ENCODE measurements at places on chromosomes 5 and 9.

- no peak for DNase-seq
These were observed 10.0 kb downstream of the MARCHF11 start for GRCh38 chr5:16169550-16169949.

DNA sequence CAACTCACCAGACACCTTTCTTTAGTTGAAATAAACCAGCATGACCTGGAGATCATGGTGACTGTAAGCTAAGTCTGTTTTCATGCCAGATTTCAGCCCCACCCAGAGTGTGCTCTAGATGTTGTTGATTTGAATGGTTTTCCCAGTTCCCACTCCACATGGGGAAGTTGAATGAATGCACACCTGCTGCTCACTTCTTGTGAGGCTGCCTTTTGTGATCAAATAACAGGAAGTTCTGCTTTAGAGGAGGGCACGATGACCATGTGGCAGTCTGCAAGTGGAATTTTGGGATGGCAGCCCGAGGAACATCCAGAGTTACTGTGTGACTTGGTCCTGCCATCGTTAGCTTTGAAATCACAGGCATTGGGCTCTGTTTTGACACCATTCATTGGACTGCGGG lies 18.7 kb downstream of the SLC46A2 start:
- DNase-seq, result no peak

DNA sequence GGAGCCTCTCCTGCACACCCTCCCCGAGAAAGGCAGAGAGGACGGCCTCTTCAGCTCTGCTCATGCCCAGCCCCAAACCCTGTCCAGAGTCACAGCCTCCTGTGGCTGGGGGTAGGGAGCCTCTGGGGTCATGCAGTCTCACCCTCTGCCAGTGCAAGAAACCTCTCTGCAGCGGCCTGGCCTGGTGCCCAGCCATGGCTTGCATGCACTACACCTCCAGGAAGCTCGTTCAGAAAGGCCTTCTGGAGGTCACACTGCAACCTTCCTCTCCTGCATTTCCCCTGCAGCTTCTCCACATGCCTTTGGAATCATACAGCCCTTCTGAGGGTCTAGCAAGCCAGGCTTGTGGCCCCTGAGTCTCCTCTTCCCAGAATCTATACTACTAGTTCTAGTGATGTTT lies 17.9 kb downstream of the CSF1R start:
- DNase-seq, result no peak

DNA sequence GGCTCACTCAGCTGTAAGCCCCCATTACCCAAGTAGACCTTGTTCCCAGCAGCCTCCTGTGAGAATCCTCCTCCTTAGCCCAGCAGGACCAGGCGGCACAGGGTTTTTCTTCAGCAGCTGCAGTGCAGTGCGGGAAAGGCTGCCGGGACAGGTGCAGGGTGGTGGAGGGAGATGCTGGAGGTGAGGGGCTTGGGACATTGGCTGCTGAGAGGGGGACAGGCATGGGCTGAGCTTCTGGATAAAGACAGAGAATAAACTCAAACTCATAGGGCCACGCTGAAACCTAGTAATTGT lies 174.7 kb downstream of the CACNA1B start:
- no peak for DNase-seq

DNA sequence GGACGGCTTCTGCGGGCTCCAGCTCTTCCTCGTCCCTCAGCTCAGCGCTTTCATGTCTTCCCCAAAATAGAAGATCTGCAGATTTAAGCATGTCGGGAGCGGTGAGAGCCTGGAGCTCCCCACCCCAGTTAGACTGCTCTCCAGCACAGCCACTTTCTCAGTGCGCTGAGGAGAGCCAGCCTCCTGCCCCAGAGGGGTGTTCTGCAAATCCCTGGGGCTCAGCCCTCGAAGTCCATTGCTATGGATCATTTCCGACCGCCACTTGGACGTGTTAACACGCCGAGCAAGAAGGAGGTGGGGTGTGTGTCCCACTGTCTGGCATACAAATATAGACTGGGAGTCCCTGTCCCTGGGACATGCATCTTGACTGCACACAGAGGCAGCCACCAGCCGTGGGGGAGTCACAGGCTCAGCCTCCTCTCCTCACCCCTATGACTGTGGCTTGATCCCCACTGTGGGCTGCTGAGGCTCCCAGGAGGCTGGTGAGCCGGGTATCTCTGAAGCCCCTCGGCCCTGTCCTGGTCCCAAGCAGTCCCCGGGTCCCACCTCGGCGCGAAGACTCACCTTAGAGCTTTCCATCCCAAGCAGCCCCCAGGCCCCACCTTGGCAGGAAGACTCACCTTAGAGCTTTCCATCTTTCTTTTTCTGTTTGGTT lies 30.0 kb upstream of the RNF130 start:
- no peak for DNase-seq

- no peak for DNase-seq
These were observed 83.1 kb downstream of the EDIL3 start for GRCh38 chr5:84301535-84301934.

DNA sequence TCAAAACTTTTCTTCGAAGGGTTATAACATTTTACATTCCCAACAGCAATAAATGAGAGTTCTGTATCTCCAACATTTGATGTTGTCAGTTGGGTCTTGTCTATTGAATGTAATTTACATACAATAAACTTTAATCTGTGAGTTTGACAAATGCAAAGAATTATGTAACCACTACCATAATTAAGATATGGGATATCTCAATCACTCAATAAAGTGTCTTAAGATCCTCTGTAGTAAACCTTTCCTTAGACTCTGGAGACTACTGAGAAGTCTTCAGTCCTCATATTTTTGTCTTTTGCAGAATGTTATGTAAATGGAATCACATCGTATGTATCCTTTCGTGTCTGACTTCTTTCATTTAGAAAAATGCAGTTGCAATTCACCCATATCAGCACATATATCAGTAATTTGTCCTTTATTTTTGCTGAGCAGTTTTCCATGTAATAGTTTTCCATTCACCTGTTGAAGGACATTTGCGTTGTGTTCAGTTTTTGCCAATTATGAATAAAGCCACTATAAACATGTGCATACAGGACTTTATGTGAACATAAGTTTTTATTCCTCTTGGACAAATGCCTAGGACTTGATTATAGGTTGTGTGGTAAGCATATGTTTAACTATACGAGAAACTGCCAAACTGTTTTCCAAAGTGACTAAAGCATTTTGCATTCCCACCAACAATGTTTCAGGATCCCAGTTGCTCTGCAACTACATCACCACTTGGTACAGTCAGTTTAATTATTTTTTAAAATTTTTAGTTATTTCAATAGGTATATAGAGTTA lies 784.6 kb upstream of the ZNF608 start:
- no peak for DNase-seq

DNA sequence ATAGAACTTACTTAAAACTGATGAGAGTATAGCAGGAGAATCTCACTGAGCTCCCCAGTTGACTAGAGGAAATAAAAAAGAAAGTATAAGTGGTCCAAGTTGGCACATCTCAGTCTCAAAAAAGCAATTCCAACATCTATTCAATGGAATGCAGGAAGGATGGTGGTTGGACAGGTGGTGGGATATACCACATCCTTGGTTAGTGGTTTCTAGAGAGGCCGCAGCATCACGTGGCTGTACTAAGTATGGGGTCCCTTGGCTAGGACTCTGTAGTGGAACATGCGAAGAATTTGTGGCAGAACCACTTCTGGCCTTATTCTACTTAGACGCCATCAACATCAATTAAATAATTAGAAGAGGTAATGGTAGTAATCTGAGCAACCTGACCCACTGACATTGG lies 232.4 kb downstream of the SAXO1 start:
- no peak for DNase-seq

DNA sequence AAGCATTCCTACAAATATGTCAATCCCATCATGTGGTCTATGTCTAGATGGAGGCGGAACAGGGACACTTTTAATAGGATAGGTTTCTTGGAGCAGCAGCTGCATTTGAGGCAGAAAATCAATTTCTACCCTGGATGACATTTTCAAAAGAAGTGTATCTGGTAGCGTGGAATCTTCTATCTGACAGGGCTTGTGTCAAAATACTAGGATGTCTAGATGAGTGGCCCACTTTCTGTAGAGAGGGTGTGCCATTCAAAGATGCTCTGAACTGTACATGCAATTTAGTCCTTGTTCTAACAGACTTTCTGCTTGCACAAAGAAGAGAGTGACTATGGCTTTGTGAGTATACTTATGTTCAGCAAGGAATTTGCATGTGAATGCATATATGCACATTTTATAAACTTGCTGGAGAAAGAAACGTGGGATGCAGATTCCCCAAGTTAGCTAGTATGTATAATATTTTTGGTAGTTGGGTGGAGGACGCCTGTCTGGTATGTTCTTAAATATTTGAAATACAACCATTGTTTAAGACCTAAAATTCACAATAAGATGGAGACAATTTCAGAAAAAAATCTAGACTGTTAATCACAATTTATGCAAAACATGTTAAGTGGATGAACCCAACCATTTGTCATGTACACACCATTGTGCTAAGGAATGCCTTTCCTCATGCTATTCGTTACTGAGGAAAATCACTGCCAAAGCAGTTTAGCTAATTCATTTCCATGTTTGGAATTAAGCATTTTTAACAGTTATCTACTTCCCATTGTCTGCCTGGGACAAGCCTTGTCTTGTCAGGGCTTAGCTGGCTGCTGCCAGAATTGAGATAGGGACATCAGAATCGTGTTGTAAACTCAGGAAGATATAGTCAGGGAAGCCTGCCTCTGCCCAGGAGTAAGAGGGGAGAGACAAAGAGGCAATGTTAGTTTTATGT lies 129.1 kb upstream of the MEF2C start:
- no peak for DNase-seq

DNA sequence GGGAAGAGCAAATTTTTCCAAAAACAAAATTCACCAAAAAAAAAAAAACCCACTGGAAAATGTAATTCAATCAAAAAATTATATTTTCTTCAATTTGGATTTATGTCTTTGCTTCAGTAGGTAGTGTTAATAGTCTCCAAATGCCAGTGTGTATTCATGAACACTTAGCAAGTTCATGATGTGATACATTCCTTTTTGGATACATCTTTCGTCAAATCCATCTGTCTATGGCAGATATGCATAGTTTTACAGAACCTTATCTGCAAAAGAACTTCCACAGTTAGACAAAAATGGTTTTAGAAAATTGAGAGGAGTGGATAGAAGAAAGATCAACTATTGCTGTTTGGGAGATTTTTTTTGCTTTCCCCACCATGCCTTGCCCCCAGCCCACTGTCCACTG lies 214.6 kb downstream of the DEPDC1B start:
- no peak for DNase-seq

Measured in DMS 273 treated with DMSO at 0.1 percent for 48 hours (cell line).